ENCODE measurements at places on chromosomes 12 and 14. TPM values are rescaled to one million over a fixed set of nuclear protein-coding genes. Genes with fewer than 3 reads are reported as not detected.

Gene ANKRD52
- total RNA-seq: 9.2 TPM

DNA sequence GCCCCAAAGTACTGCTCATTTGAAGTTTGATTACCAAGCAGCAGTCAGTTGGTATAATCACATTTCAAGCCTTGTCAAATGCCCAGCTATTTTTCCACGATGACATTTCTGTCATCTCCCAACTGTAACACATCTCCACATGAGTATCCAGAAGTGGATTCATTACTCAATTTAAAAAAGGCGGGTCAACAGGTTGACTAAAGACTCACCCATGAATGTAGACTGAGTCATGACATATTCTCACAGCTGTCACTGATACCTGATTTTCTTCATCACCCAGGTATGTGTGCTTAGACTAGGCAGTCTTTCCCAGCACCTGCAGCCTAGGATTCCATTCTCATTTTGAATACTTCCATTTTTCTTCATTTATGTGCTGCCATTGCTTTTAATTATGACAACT is 75.1 kb upstream of the DBX2 start:
- no peak for DNase-seq

DNA sequence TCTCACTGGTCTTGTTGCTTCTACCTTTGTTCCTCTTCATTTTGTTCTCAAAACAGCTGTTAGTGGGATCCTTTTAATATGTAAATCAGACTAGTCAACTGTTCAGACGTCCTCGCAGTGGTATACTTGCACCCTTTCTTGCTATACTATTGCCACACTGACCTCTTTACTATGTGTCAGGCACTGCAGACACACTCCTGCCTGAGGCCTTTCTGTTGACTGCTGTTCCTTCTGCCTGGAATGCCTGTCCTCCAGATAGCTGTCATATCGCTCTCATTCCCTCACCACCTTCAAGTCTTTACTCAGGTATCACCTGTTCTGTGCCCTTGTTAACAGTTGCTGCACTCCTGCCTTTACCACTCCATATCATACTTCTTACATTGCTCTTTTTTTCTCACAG is 90.0 kb upstream of the TMEM263 start:
- DNase-seq: no peak

GRCh38 chr12:129028844-129029243 is 175.6 kb downstream of the GLT1D1 start:
- no peak for DNase-seq

Gene PLEKHG7
- not detected for total RNA-seq

- DNase-seq: no peak
Measured at GRCh38 chr12:93448796-93449195, 7.0 kb upstream of the UBE2N start.

- no peak for DNase-seq
Measured at GRCh38 chr12:76008428-76008827, 23.1 kb downstream of the PHLDA1 start.

Gene HNRNPC
- 531 TPM for total RNA-seq

DNA sequence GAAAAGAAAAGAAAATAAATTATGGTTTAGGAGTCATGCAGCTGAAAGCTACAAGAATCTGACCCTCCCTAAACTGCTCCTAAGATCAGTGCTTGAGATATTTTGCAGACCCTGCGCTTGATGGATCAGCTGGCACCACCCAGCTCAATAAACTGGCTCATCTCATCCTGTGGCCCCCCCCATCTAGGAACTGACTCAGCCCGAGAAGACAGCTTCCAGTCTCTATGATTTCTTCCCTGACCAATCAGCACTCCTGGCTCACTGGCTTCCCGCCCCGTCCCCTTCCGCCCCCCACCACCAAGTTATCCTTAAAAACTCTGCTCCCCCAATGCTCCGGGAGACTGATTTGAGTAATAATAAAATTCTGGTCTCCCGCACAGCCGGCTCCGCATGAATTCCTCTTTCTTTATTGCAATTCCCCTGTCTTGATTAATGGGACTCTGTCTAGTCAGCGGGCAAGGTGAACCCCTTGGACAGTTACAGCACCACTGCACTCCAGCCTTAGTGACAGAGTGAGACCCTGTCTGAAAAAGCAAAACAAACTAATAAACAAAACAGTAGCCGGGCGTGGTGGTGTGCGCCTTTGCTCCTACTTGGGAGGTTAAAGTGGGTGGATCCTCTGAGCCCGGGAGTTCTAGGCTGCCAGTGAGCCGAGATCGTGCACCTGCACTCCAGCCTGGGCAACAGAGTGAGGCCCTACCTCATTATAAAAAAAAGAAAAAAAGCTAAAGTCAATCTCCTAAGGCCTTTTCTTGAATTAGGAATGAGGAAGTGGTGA is 24.5 kb upstream of the SPTLC2 start:
- no peak for DNase-seq

Measured in occipital lobe (tissue), 3 donors.